ENCODE measurements at places on chromosomes 5 and 9.

DNA sequence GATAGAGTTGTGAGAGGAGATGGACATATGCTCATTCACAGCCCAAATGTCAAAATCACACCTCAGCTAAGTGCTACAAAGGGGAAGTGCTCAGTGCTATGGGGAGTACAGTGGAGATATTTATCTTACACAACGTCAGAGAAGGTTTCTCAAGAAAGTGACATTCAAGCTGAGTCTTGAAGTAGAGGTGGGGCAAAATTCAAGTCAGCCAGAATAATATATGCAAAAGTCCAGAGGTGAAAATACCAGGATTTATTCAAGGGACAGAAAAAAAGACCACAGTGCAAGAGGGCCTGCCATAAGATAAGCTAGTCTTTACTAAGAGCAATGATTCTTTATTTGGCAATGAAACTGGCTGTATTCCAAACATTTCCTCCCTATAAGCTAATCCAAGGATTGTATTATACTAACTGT, 327.8 kb upstream of the PIK3R1 start:
- no peak for DNase-seq

DNA sequence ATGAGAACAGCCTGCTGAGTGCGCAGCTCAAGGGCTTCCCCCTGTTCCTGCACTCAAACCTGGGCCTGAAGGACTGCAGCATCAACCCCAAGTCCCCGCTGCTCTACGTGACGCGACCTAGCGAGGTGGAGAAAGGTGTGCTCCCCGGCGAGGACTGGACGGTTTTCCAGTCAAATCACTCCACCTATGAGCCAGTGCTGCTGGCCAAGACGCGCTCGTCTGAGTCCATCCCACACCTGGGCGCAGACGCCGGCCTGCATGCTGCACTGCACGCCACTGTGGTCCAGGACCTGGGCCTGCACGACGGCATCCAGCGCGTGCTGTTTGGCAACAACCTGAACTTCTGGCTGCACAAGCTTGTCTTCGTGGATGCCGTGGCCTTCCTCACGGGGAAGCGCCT, 19.9 kb downstream of the NDST1 start:
- no peak for DNase-seq

GRCh38 chr5:146223179-146223578, 19.8 kb downstream of the RBM27 start:
- DNase-seq: no peak

DNA sequence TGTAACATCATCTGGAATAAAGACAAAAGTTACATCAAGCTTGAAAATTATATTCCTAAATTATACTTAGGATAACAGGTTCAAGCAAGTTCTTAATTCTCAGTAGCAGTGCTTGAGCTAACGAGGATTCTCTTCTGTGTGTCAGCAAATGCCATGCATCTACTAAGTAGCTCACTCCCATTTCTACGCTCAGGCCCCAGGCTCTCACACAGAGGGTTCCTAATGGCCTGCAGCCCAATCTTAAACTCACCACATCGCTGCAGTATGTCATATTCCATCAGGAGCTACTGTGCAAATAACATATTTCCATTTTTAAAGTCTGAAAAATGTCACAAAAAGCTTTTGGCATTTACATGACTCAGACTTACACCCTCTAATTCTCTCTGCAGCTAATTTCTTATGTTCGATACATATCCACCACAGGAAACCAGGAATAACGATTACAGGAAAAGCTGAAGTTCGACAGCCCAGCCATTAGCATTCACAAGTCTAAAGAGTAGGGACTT, 474.8 kb downstream of the EFNA5 start:
- DNase-seq: no peak

DNA sequence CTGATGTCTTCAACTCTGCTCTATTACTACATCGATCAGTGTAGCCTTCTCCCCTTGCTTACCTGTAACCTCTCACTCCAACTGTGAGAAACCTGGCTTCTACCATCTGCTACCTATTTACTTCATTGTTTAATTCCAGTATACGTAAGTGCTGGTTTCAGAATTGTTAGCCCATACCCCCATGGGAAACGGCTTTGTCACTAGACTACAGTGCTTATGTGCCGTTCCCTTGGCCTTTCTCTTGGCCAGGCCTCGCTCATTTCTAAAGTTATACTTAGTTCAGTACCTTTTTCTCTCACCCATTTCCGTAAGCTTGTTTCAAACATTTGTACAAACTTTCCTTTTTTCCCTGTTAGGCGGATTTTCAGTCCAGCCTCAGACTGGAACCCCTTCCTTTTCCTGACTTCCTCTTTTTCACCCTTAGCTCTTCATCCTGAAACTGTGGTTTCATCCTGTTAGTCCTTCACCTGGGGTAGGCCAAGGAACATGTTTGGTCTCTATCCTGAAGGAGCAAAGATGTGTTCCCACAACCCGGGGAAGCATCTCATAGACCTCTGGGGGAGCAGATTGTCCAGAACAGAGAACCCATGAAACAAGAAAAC, 21.7 kb downstream of the ALG2 start:
- DNase-seq: no peak

DNA sequence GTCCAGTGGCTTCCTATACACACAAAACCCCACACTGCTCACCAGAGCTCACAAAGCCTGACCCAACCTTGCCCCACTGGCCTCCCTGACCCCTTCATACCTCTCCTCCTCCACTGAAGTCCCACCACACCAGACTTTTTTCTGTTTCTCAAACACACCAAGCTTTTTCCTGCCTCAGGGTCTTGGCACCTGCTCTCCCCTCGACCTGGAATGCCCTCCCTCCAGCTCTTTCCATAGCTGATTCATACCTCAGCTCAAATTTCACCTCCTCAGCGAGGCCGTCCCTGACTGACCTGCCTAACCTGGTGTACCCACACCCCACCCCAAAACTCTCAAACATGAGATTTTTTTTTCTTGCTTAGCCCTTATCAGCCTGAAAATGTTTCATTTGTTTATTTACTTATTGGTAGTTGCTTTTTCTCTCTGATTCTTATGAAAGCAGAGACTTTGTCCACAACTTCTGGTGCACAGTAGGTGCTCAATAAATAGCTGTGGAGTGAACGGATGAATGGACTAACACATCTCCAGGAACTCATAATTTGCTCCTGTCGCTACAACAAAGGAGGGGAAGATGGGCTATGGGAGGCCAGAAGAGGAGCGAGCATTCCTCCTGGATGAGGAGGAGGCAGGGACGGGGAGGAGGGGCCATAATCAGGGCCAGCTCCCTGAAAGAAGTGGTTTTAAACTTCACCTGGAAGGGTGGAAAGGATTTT, 84.3 kb downstream of the SH3TC2 start:
- DNase-seq: no peak

- DNase-seq: no peak
Observed at GRCh38 chr9:132319421-132320110, 35.2 kb downstream of the SETX start.

- DNase-seq: no peak
Observed at GRCh38 chr5:180180846-180181245, 28.2 kb downstream of the RASGEF1C start.

GRCh38 chr5:53956632-53957031, 353.7 kb downstream of the ARL15 start:
- no peak for DNase-seq

- no peak for DNase-seq
Observed at GRCh38 chr5:33701951-33702350, 189.8 kb downstream of the ADAMTS12 start.

DNA sequence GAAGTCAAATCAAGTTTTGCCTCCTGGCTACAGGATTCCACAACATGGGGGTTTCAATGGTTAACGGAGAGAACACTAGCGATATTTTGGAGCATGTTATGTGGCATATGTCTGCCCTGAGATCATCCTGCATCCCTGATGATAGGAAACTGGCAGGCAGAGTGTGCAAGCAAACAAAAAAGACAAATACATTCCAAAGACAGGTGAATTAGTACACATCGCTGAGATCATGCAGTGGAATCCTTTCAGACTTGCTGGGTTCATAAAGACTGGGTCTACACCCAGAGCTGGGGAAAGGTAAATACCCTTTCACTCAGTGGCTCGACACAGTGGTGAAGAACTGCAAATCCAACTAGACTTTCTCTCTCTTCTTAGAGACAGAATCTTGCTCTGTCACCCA, 286.5 kb downstream of the EFNA5 start:
- DNase-seq: no peak

GRCh38 chr5:94808497-94808896, 190.0 kb downstream of the SLF1 start:
- no peak for DNase-seq

- DNase-seq: no peak
Observed at GRCh38 chr5:64646169-64646568, 44.1 kb upstream of the SHISAL2B start.

DNA sequence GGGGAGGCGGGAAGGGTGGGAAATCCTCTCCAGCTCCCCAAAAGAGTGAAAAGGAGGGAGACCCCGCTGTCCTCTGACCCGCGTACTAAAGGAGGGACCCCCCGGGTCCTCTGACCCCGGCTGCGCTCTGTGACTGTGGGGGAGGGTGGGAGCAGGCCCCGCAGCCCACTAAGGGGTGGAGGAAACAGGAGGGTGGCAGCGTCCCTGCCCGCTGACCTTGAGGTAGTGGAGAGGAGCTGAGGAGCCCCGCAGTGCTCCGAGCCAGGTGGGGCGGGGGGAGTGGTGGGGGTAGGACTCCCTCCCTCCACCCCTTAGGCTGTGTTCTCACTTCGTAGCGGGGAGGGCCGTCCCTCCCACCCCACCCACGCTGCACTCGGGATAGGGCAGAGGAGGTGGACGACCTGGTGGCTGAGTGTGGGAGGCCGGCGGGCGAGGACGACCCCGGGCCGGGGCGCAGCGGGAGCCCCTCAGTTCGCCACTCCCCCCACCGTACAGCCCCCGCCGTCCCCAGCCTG, 449 bp upstream of the ADCY2 start:
- no peak for DNase-seq

- DNase-seq: no peak
Observed at GRCh38 chr9:111825468-111826145, 30.9 kb upstream of the SHOC1 start.

- no peak for DNase-seq
Observed at GRCh38 chr9:78866207-78867132, 569.5 kb downstream of the PSAT1 start.

DNA sequence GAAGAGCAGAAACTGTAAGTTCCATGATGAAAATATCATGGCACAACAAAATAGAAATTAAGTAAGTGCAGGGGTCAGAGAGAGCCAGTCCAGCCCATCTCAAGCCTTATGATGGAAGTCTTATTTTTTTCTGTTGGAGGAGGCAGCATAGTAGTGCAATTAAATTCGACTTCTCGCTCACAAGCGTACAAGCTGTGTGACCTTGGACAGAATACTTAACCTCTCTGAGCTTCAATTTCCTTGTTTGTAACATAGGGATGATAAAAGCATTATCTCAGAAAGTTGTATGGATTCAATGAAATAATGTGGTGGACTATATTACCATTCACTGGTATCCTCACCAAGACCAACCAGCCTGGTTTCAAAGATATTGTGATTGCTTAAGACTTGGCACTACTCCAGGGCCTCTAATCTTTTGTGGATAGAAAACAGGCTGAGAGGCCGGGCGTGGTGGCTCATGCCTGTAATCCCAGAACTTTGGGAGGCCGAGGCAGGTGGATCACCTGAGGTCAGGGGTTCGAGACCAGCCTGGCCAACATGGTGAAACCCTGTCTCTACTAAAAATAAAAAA, 26.8 kb upstream of the MVB12B start:
- peak; percentile 14 for DNase-seq

- peak; percentile 50 for DNase-seq
Observed at GRCh38 chr5:170623576-170624181, 119.9 kb downstream of the KCNIP1 start.

GRCh38 chr9:89249001-89249400, 62.0 kb upstream of the CKS2 start:
- DNase-seq: no peak

DNA sequence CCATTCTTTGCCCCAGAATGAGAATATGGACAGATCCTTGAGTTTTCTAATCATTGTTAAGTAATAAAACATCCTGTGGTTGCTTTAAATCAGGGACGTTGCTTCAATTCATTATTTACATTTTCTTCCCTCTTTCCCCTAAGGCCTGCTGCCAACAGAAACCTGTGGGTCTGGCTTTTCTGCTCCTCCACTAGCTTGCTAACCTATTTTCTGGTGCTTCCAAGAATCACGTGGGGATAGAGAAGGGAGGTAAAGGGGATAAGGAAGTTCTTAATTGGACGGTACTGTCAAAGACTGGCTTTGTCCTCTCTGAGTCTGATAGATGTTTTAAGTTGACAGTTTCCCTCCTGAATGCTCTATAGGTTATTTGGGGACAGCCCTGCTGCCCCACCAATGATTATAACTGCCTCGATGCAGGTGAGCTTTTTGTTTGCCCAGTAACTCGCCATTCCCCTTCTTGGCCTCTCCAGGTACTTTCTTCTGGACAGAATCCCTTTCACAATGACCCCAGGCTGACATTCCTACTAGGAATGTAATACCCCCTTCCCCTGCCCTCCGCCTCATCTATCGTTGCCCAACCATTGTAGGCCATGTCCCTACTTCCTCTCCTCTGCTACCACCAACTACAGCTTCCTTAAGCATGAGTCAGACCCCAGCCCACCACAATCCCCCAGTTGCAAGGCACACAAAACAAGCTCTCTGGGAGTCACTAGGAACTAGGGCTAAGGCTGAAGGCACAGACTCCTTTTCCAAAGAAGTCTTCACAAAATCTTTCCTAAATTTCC, 19.9 kb upstream of the CPEB4 start:
- no peak for DNase-seq

- no peak for DNase-seq
Observed at GRCh38 chr9:96006961-96007360, 131.5 kb downstream of the ERCC6L2 start.

DNA sequence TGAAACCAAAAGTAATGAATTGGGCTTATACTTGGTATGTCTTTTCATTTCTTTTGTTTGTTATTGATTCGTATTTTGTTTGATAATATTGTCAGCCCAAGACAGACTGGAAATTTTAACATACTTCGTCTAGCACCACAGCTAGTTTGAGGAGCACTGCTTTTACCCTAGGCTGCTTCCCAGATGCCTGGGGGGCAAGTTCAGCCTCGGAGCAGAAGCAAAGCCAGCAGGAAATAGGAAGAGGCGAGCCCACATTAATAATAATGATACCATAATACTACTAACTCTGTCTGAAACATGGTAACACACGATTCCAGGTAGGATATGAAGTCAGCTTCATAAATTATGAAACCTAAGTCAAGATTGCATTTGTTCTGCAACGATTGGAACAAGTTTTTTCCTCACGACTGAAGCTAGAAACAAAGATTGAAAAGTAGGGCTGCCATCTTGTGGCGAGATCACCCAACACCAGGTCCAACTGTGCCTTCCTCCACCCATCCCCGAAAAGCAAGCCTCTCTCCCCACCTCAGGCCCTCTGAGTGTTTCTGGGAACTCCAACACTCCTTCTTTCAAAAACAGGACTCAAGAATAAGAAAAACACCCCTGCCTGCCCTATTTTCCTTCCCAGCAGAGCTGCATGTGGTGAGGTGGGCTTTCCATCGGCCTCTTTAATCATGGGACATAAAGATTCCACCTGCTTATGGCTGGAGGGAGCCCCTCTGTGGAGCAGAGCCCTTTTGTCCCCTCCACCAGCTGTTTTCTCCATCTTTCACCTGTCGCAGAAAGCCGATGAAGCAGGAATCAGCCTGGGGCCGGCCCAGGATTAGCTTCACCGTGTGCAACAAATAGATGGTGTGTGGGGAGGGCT, 236.4 kb downstream of the CAAP1 start:
- DNase-seq: no peak

All from activated CD8-positive, alpha-beta memory T cell treated with anti-CD3 and anti-CD28 coated beads, Interleukin-2, amount 10 ng/mL, durations not matched to agents 7 days and 5 days (primary cell).